GM23338 (cell line): ENCODE measurements at places on chromosomes 6 and 20.

DNA sequence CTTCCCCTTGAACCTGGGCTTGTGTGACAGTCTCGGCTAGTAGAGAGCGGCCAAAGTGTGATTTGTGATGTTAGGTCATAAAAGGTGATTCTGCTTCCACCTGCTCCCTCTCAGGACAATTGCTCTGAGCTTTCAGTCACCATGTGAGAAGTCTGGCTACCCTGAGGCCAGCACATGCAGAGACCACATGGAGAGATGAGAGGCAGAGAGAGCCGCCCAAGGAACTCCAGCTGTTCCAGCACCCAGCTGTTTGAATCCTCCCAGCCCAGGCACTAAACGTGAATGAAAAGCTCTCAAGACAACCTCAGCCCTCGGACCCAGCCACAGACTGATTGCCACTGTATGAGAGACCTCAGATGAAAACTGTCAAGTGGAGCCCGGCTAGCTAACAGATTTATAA, 143.4 kb upstream of the EEF1E1 start:
- DNase-seq, result no peak

DNA sequence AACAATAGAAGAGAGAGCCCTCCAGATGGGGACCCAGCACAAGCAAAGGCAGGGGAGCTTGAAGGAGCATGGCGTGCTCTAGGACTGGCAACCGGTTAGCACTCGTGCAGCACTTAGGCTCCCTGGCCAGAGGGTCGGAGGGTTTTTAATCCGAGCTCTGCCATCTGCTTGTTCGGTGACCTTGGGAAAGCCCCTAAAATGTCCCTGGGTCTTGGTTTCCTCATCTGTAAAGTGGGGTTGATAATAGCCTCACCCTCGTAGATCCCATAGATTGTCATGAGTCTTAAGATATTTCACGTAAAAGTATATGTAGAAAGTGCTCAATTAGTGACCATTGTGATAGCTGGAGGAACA, 16.6 kb upstream of the HCK start:
- no peak for DNase-seq

GRCh38 chr20:48926821-48927220, 5.3 kb downstream of the ARFGEF2 start:
- DNase-seq, result no peak

GRCh38 chr6:100372326-100373091, 92.2 kb downstream of the SIM1 start:
- DNase-seq, result no peak

- no peak for DNase-seq
Observed at GRCh38 chr6:68973066-68973465, 338.0 kb downstream of the ADGRB3 start.

DNA sequence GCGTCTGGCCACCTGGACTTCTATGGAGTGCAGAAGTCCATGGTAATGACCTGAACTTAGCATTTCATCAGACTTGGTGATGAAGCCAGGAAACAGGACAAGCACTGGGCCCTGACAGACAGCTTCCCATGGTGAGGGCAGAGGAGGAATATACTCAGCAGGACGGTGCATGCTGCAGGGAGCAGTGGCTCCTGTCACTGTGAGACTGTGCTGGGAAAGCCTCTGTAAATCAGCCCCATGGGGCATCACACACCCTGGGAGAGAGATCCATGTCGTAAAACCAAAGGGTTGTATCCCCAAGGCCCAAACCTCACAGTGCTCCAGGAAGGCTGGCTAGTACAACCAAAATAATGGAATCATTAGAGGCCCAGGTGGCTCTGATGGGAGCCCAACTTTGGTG, 58.7 kb upstream of the PRND start:
- DNase-seq, result no peak

GRCh38 chr6:10640412-10640811, 54.0 kb downstream of the C6orf52 start:
- DNase-seq, result no peak

DNA sequence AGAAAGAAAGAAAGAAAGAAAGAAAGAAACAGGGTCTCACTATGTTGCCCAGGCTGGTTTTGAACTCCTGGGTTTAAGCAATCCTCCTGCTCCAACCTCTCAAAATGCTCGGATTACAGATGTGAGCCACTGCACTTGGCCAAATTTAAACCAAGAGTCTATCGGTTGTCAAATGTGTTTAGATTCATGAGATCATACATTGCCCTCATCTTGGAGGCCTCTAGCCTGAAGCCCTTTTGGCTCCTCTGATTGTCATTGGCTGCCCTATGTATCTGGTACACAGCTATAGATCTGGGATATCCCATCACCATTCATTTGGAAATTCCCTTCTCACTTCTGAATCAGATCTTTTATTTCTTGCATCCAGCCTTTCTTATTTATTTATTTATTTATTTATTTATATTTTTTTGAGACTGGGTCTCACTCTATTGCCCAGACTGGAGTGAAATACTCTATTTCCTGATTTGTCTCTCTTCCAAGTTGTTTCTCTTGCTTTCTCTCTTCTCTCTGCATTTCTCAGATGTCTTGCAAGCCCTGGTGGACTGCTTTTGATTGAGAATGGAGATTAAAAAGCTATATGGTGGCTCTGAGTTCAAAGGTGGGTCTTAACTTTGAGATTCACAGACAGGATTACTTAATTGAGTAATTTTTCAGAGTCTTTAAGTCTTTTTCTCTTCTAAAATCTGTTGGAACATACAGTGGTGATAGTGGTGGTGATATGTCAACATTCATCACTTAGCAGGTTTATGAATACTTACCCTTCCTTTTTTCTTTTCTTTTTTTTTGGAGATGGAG, 121.9 kb downstream of the GJA1 start:
- no peak for DNase-seq

GRCh38 chr6:129981598-129981997, 36.8 kb upstream of the L3MBTL3 start:
- DNase-seq, result no peak

DNA sequence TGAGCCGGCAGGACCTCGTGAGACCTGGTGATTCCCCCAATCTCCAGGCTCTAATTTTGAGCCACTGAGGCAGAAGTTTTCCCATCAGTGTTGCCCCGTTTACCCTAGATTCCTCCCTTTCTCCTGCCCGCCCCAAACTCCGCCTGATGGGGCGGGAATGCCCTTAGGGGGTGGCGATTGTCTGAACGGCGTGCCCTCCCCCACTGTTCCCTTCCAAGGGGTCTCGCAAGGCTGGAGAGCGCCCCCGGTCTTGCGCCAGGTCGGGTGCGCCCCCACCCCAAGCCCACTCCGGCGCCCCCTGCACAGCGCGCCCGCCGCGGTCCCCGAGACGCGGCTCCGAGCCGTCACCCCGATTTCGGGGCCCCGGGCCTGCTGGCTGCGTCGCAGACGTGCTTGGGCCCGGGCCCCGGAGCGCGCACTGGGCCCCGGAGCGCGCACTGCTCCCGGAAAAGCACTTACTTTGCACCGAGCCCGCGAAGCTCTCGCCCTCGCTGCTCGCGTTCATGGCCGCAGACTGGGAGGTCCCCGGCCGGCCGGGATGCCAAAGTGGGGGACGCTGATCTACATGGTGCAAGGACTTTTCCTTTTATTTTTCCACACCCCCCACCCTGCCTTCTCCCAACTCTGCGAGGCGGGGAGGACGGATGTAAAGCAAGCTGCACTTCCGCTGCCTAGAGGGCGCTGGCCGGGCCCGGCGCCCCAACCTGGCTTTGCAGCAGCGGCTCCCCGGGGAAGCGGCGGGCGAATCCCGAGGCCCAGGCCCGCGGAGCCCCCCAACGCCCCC, at the start of gene ZFP64:
ZFP64 (minus strand) TSS at position 648 of the 784 bp plus-strand sequence; CDS start at position 505, 143 bp downstream.
- DNase-seq, result peak; percentile 82

DNA sequence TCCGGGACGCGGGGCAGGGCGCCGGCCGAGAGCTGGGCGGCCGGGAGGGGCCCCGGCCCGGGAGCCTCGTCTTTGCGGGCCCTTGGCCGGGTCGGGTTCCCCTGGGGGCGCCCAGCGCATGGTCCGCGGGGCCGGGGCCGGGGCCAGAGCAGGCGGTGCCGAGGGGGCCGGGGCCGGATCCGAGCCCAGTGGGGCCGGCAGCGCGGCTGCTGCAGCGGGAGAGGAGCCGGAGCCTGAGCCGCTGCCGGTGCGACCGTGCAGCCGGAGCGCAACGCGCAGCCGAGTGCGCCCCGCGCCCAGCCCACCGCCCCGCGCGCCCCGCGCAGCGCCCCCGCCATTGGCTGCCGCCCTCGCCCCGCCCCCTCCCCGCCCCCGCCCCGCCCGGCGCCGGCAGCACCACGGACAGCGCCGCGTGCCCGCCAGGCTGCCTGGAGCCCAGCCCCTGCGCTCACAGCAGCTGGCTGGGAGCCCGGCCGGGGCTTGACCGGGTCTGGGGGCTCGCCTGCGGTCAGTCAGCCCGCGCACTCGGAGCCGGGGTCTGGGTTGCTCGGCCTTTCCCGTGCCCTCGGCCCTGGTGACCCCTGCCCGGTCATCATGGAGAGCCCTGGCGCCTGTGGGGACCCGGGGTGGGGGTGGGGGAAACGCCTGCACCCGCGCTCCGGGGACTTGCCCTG, at the start of gene HRH3:
HRH3 (minus strand) TSS at position 287 of the 674 bp plus-strand sequence. CDS start 308 bp downstream, outside the sequence.
- DNase-seq, result peak; percentile 78

DNA sequence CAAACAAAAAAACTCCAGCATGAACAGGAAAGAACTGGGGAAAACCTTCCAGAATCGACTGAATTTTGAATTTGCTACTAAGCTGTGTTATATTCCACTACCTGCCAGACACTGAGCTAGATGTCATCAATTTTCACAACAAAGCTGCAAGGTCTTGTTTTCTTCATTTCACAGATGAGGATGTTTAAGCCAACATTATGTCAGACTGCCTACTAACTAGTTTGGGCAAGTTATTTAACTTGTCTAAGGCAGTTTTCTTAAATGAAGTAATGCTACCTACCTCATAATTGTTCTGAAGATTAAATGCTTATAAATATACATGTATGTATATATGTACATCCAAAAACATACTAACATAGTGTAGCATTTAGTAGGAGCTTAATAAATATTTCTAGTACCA, 144.4 kb downstream of the MMS22L start:
- no peak for DNase-seq

- no peak for DNase-seq
Observed at GRCh38 chr6:14634072-14634471, 516.5 kb downstream of the CD83 start.

DNA sequence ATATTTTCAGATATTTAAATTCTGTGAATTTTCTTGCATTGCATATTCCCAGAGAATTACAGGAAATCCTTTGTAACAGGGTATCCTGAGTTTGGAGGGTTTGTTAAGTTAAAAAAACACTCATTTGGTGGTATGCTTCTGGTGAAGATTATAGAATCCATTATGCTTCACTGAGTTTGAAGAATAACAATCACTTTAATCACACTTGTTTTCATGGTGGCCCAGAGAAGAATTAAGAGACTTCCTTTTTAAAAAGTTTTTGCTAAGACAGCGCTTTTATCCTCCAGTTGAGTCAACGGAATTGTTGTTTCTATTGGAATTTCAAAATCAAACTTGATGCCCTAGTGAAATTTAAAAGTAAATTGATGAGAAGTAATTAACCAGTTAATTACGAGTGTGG, 17.4 kb downstream of the PLEKHG1 start:
- no peak for DNase-seq

DNA sequence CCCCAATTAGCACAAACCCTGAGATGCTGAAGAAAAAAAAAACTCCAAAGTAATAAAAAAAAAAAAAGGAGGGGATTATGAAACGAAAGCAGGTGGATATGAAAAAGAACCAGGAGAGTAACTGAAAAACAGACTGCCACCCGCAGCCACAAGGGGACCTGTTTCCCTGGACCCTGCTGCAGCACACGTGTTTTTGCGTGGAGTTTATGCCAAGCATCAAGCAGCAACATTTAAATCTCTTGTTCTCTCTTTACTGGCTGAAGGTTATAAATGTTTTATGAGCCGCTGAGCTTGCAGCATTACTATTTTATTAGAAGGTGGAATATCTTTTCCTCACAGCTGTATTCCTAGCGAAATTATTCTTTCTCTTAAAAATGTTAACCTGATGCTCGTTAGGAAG, 131.6 kb upstream of the OLIG3 start:
- no peak for DNase-seq

DNA sequence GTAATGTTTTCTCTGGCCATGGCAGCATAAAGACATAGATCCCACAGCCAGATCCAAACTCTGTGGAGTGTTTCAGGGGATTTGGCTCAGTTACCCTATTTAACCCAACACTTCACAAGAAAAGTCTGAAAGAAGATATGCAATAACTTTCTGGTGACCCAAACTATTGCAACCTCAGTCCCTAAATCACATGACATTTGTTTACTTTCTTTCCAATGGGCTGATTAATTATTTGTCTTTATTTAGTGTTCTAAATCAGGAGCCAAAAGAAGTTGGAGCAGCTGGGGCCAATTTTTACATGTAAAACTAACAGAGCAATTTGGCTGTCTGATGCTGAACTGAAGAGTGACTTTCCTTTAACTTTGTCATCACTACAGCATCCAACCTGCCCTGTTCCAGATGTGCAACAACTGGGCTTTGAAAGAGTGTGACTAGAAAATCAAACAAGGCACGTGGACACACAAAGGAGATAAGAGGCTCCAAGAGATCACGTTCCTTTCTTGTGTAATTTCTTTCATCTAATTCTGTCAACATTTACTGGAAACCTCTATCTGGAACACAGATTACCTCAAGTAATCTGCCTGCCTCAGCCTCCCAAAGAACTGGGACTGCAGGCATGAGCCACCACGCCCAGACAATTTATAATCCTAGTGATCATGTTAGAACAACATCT, 90.8 kb downstream of the TRMT11 start:
- no peak for DNase-seq

DNA sequence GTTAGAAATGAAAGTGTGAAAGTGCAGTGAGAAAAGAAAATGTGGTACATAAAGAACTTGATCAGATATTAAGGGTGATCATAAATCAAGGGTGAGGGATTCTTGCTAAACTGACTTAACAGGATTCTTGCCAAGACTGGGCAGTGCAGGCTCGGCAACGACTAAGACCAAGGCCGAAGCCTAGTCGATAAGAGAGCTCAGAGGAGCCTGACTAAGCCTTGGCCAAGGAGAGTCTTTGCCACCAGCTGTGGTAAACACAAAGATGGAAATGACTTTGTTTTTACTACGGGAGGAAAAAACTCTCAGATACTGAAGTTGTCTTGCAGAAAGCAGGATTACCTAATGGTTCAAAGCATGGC, 196.6 kb downstream of the LY86 start:
- DNase-seq, result no peak

GRCh38 chr20:45469336-45470261, at the start of gene WFDC2:
Gene WFDC2 (plus strand): TSS chr20:45469753. CDS start chr20:45469782, 29 bp downstream.
- DNase-seq, result peak; percentile 82

- no peak for DNase-seq
Observed at GRCh38 chr6:143357561-143358255, 92.8 kb downstream of the ADAT2 start.

GRCh38 chr20:12152996-12153395, 235.3 kb downstream of the BTBD3 start:
- DNase-seq, result no peak

GRCh38 chr6:31702405-31702818, 712 bp downstream of the ABHD16A start:
- DNase-seq, result no peak

GRCh38 chr6:157879873-157880254, 56.8 kb downstream of the SNX9 start:
- DNase-seq, result no peak

DNA sequence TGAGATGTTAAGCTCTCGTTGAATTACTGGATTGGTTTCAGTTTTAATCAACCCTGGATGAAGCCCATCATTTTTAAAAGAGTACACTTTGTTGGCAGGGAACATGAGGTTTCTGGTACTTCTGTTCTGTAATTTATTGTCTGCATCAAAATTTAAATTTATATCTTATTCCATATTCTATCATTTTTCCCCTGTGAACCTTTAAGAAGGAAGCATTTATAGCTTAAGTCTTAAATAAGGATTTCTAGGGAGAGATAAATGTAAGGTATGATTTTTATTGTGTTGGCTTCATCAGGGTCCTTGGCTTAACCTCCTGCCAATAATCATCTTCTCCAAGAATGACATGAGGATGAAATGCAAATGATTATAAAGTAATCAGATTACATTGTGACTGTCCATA, 40.6 kb downstream of the MLIP start:
- no peak for DNase-seq
